Suprapubic skin (tissue), 4 donors: ENCODE measurements at places on chromosomes 5 and 9. TPM values are rescaled to one million over a fixed set of nuclear protein-coding genes. Genes with fewer than 3 reads are reported as not detected.

PCSK1 gene
- total RNA-seq: 0.25 TPM

PCDHA12 gene
- 0.36 TPM for total RNA-seq

DNA sequence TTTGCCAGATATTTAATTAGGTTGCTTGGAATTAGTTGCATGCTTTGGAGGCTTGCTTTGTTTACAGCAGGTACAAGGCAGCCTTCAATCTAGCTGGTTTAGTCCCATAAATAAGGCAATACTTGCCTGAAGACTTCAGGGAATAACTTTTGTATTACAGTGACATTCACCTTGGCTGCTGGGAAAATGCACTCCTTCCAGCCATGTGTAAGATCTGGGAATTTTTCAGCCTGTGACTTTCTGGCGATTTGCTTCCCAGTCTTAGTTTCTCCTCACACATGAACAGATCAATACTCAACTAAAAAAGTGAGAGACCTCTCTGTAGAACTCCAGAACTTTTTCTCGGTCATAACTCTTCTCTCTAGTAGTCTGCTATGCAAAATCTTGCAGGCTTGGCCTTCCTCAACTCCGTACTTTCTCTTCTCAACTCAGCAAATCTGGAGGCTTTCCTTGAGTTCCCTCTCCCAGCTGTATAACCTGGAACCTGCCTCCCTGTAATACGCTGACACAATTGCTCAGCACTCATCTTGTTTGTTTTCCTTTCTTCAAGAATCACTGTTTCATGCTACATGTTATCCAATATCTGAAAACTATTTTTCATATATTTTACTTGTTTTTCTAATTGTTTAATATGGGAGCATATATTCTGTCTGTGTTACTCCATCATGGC, 173.0 kb downstream of the MSX2 start:
- no peak for DNase-seq

DNA sequence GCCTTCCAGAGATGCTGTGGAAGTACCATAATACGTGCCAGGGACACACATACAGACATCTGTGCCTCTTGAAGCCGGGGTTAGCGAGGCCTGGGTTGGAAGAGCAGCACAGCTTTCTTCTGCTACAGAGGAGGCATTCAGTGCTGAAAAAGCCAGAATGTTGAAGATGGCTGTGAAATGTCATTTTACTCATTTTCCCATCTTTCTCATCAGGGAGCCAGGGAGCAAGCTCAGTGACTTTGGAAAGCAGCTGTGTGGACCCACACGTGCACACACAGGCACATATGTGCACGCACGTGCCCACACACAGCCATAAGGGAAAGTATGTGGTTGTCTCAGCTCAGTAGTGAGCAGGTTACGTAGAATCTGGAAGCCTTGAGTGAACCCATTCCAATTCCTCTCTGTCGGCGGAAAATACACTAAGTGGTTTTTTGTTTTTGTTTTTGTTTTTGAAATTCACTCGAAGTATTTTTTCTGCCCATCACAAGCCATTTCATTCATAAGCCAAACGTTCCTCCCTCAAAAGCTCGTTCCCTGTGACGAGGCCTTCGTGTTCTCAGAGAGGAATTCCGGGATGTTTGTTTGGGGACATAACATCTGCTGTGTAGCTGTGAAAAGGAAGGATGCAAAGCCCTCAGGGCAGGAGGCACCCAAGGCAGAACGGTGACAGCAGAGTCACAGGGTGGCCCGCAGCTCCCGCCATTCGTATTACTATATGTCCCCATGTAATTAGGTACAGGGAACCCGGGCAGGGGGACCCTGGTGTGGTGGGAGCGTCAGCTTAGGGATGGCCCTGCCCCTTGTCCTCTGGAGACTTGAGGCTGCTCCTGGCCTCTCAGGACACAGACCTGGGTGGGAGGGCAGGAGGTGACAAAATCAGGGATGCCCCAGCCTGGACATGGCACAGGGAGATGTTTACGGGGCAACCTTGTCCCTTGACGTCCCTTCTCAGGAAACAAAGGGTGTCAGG, 29.0 kb upstream of the ANKRD33B start:
- no peak for DNase-seq

DNA sequence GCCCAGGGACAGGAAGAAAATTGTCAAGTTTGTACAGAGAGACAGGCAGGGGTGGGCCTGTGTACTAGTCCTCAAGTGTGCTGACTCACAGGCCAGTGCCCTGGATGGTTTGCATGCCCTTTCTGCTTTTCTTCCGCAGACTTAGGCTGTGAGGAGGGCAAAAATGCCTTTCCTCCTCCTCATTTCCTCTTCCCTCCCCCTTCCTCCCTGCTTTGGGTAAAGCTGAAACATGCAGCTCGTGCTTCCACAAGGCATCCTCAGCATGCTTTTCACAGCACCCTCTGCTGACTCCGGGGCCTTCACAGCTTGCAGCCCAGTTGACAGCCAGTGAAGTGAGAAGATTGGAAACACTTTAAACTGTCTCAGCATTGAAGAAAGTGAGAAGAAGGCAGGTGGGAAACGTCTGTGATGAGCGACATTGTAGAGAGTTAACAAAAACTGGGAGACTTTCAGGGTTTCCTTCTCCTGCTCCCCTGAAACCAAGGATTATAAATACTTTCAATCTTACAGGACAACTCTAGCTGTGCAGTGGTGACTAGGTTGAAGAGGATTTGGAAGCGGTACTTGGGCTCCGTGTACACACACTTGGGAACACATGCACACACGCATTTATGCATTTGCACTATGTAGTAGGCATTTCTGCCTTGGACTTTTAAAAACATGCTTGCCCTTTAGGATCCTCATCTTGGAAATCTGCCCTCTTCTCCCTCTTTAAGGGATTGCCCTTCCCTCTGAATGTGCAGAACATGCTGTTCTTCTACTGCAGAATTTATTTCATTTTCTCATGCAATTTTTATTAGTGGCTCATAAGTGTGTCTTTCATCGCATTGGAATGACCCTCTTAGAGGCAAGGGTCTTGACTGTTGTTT, 138.8 kb downstream of the GRIA1 start:
- no peak for DNase-seq

GRCh38 chr9:130866474-130866965, 30.1 kb downstream of the QRFP start:
- peak; percentile 78 for DNase-seq

DNA sequence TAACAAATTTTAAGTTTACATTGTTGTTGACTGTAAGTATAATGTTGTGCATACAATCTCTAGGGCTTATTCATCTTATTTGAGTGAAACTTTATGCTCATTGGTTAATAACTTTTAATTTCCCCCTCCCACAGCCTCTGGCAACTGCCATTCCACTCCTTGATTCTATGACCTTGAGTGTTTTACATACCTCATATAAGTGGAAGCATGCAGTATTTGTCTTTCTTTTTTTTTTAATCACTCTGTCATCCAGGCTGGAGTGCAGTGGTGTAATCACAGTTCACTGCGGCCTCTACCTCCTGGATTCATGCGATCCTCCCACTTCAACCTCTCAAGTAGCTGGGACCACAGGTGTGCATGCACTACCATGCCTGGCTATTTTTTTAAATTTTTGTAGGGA, 83.9 kb downstream of the KCTD16 start:
- DNase-seq: no peak

GRCh38 chr9:99573886-99574285, 247.8 kb upstream of the NR4A3 start:
- DNase-seq: no peak

DNA sequence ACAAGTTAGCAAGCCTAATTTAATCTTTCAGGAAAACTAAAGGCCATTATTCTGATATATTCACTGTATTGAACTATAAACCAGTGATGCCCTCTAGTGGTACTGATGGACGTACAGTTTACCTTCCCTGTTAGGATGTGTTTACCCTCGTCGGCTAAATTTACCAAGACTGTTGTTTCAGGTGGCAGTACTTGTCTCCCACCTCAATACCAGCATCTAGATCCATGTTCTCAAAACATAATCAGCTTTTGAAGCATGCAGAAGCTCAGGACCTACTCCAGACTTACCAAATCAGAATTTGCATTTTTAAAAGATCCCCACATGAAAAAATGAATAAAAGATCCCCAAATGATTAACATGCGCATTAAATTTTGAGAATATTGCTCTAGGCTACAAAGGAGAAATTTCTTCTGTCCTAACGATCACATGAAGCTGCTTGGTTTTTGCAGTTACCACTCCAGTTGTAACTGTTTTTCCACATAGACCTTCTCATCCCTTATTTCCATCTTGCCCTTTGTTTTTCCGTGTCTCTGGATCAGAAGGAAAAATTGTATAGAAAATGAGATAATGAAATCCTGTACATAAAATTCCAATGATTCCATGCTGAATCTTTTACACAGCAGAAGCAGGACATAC, 3.2 kb upstream of the BAAT start:
- no peak for DNase-seq

DNA sequence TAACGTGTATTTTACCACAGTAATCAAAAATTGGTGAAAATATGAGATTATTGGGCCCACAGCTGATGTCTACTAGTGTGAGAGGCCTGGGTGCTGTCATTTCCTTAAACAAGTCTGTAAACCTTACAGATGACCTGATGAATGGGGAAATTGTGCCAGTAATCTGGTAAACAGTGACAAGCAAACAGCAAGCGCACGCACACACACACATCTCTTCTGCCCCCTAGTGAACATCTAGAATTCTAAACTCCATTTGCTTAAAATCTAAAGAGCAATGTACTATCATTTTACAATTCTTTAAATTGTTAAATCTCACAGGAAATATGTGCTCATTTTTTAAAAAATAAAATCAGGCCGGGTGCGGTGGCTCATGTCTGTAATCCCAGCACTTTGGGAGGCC, 7.5 kb upstream of the RAPGEF1 start:
- no peak for DNase-seq

DNA sequence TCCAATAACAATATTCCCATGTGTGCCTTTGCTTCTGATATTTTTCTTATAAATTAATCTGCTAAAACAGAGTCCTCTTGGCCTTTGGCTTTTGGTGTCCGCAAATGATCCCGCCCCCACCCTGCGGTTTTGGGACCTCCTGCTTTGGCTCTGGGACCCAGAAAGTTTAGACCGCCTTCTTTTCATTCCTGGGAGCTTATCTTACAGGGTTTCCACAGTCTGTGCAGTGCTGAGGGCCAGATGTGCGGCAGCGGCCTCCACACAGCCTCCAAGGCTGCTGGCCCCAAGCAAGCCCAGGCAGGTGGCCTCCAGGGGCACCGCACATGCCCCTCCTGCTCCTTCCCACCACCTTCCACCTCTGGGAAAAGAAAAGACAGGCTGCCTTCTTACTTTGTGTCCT, 191.5 kb downstream of the ERCC6L2 start:
- no peak for DNase-seq

GRCh38 chr5:139699351-139699750, 51.2 kb downstream of the CXXC5 start:
- DNase-seq: no peak

GRCh38 chr5:79699763-79700400, 10.2 kb downstream of the CMYA5 start:
- DNase-seq: no peak

IRGM gene
- not detected for total RNA-seq

GRCh38 chr5:160363660-160364395, 6.6 kb downstream of the C1QTNF2 start:
- no peak for DNase-seq

- DNase-seq: peak; percentile 89
These were observed at the start of gene TUSC1 for GRCh38 chr9:25678147-25678666. TSS of gene TUSC1 (minus strand) at chr9:25678444. CDS start at chr9:25678312, 132 bp downstream.

- no peak for DNase-seq
These were observed 7.0 kb downstream of the MYMK start for GRCh38 chr9:133517711-133518110.

DNA sequence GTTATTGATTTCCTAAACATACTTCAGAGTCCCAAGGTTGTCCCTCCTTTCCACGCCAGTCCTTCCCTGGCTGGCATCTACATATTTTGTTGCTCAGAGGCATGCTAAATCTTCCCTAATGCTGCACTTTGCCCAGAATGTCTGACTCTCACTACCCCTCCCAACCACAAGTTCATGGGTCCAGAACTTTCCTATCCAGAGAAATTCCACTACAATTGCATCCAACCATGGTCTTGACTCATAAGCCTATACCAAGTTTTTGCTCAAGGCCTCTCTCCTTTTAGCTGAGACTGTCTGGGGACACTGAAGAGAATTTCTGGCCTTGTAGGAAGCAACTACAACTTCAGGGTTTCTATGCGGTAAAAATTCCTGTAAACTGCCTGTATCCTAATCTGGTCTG, 206.3 kb downstream of the BNC2 start:
- DNase-seq: no peak

BRD9 gene
- total RNA-seq: 25.2 TPM

B4GALT1 gene
- 51.3 TPM for total RNA-seq

DNA sequence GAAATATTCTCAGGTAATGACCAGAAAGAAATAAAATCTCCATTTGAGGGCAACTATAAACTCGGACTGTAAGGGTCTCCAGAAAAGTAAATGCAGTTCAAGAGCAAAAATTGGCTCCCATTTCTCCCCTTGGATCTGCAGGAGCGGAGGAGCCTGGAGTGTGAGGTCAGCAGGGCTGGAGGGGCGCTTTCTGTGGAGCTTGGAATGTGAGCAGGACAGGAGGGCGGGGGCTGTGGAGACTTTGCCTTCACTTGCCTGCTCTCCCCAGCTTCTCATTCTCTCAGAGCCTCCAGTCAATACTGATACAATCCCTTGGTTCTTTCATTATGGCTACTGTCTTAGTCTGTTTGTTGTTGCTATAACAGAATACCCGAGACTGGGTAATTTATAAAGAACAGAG, 162.8 kb upstream of the ANKH start:
- no peak for DNase-seq

- DNase-seq: no peak
These were observed 46.7 kb downstream of the UHRF2 start for GRCh38 chr9:6459718-6460117.

SNCAIP gene
- 2.4 TPM for total RNA-seq

DNA sequence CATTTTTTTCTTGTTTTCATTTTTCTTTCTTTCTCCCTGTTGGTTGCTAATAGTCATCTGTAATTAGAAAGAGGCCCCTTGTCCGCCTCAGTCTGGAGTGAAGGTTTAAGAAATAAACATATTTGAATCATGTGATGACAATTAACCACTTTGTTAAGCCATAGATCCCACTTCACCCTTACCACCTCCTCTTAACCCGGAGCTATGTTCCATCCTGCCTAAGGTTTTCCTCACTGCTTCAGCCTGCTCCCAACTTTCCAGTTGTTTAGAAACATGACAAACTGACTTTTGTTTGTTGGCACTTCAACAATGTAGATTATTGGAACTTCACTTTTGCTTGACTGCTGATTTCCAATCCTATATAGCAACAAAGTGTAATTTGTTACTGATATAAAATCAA, 37.4 kb upstream of the SSBP2 start:
- no peak for DNase-seq

SLC45A2 gene
- 1.2 TPM for total RNA-seq

COL15A1 gene
- 10.5 TPM for total RNA-seq

DNA sequence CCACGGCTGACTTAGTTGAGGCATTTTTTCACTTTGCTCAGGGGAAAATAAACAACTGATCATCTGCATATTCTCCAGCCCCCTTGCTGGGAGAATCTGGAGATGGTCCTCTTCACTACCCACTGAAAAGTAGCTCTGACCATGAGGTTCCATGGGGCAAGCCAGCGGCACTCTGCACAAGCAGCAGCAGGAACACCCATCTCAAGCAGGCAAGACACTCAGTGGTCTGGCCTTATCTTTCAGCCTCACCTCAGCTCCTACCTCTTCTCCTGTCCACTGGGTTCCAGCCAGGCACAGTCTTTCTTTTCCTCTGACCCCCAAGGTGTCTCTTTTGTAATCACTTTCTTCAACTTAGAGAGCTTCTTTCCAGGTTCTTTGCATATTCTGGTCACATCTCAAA, 280.8 kb upstream of the GRIA1 start:
- no peak for DNase-seq

GRCh38 chr5:141680751-141681201, 1.3 kb downstream of the ARAP3 start:
- no peak for DNase-seq

PCDHGA10 gene
- total RNA-seq: 11.5 TPM

- DNase-seq: no peak
These were observed 24.5 kb upstream of the FCN1 start for GRCh38 chr9:134942011-134942787.
